ENCODE measurements at places on chromosomes 12 and 14.

GRCh38 chr14:80434574-80435321, 223.4 kb upstream of the DIO2 start:
- no peaks in the 10 kb centered on the region for H3K4me1 ChIP-seq
- no peaks in the 10 kb centered on the region for H3K27me3 ChIP-seq
- no peaks in the 10 kb centered on the region for H3K36me3 ChIP-seq
- H3K27ac ChIP-seq, result no peak overlapping the region

DNA sequence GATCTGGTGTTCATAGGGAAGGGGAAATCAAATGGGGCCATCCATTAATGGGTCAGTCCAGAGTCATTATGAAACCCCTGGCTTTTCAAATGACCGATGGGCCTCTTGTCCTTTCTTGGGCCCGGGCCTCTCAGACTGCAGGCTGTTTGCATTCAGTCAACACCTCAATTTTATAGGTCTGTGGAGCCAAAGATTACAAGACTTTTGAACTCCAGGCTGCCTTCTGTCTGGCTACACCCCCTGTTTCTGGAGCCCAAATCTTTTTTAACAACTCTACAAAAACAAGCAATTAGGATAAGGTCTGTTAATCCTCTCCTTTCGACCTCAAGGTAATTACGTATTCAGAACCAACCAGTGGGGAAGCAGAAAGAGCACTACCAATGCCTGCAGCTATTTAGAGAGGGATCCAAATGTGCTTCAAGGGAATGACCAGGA, 35.6 kb downstream of the DUSP6 start:
- no peak overlapping the region for H3K4me3 ChIP-seq
- H3K27me3 ChIP-seq, result no peaks in the 10 kb centered on the region
- no peak for DNase-seq
- H3K27ac ChIP-seq, result no peak overlapping the region
- peaks cover 9% of the 10 kb centered on the region for H3K4me1 ChIP-seq

DNA sequence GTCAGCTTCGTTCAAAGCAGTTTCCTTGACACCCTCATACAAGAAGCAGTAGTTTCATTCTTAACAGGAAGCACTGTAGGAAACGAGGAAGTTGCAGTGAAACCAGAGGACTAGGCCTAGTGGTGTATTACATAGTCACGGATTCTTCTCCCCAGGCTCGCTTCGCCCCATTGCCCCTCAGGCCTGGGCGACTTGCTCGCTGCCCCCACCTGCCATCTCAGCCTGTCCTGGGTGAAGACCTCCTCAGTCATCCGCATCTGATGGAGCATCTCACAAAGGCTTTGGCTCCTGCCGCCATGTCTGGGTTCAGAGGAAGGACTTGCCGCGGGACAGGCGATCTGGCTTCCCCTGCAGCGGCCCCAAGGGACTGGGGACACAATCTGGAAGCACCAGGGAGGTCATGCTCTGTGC, 93.5 kb downstream of the LMNTD1 start:
- H3K27ac ChIP-seq, result no peak overlapping the region
- no peak for DNase-seq
- H3K27me3 ChIP-seq, result no peaks in the 10 kb centered on the region
- H3K36me3 ChIP-seq, result no peaks in the 10 kb centered on the region
- no peak overlapping the region for H3K4me3 ChIP-seq

DNA sequence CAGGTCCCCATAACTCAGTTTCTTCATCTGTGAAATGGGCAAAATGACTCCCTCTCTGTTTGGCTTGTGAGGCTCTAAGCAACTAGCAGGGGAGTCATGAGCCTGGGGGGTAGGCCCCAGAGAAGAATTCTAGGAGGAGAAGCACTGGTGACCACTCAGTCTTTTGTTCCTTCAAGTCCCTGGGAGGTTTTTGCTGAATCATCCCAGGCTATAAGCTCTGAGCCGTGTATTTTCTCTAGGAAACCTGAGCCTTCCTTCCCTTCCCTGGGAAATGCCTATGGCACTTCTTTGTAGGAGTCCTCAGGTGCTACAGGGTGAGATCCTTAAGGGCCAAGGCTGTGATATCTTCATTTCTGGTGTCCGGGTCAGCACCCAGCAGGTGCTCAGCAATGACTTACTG, 4.5 kb downstream of the RPH3A start:
- H3K27me3 ChIP-seq, result no peaks in the 10 kb centered on the region
- no peak overlapping the region for H3K4me3 ChIP-seq
- no peaks in the 10 kb centered on the region for H3K36me3 ChIP-seq
- no peak overlapping the region for H3K27ac ChIP-seq

GRCh38 chr14:69039288-69039628, 60.2 kb upstream of the ACTN1 start:
- no peak overlapping the region for H3K4me3 ChIP-seq
- H3K27ac ChIP-seq, result no peak overlapping the region
- no peak for DNase-seq
- H3K27me3 ChIP-seq, result no peaks in the 10 kb centered on the region
- H3K4me1 ChIP-seq, result peaks cover 45% of the 10 kb centered on the region
- no peaks in the 10 kb centered on the region for H3K36me3 ChIP-seq

GRCh38 chr14:73312687-73313086, 75.4 kb downstream of the PAPLN start:
- H3K4me3 ChIP-seq, result no peak overlapping the region
- no peaks in the 10 kb centered on the region for H3K27me3 ChIP-seq
- no peak overlapping the region for H3K27ac ChIP-seq

GRCh38 chr14:102362084-102362483, 606 bp downstream of the CINP start:
- H3K4me3 ChIP-seq, result peak overlapping the region; percentile 92
- H3K27ac ChIP-seq, result peak overlapping the region; percentile 87
- H3K4me1 ChIP-seq, result peaks cover 28% of the 10 kb centered on the region

- no peak overlapping the region for H3K27ac ChIP-seq
- no peaks in the 10 kb centered on the region for H3K27me3 ChIP-seq
- H3K4me3 ChIP-seq, result no peak overlapping the region
- DNase-seq, result no peak
- no peaks in the 10 kb centered on the region for H3K36me3 ChIP-seq
- H3K4me1 ChIP-seq, result no peaks in the 10 kb centered on the region
Observed at GRCh38 chr12:104399740-104400612, 56.8 kb upstream of the CHST11 start.

DNA sequence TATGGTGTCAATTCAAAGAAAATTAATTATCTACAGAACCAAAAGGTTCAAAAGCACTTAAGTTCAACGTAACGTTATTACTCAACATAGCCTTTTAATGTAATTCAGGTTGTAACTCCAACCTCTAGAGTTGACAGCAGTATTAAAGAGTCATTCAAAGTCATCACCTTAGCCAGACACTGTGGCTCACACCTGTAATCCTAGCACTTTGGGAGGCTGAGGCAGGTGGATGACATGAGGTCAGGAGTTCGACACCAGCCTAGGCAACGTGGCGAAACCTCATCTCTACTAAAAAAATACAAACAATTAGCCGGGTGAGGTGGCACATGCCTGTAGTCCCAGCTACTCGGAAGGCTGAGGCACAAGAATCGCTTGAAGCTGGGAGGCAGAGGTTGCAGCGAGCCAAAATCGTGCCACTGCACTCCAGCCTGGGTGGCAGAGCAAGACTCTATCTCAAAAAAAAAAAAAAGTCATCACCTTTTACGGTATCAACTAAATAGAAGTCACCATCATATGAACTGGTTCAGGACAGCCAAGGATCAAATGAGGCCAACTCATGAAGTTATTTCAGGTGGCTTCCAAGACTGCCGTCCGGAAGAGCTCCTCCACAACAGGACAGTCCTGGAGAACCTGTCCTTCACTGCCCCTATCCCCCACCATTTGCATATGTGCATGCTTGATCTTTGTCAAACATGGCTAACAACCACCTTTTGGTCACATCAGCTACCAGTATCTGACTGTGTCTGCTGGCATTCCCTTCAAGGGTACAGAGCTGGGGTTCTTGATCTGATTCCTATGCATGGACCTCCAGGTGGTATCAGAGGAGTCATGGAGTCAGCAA, 4.2 kb downstream of the PPTC7 start:
- no peaks in the 10 kb centered on the region for H3K27me3 ChIP-seq
- DNase-seq, result no peak
- peaks cover 85% of the 10 kb centered on the region for H3K4me1 ChIP-seq
- H3K4me3 ChIP-seq, result no peak overlapping the region
- H3K36me3 ChIP-seq, result no peaks in the 10 kb centered on the region

DNA sequence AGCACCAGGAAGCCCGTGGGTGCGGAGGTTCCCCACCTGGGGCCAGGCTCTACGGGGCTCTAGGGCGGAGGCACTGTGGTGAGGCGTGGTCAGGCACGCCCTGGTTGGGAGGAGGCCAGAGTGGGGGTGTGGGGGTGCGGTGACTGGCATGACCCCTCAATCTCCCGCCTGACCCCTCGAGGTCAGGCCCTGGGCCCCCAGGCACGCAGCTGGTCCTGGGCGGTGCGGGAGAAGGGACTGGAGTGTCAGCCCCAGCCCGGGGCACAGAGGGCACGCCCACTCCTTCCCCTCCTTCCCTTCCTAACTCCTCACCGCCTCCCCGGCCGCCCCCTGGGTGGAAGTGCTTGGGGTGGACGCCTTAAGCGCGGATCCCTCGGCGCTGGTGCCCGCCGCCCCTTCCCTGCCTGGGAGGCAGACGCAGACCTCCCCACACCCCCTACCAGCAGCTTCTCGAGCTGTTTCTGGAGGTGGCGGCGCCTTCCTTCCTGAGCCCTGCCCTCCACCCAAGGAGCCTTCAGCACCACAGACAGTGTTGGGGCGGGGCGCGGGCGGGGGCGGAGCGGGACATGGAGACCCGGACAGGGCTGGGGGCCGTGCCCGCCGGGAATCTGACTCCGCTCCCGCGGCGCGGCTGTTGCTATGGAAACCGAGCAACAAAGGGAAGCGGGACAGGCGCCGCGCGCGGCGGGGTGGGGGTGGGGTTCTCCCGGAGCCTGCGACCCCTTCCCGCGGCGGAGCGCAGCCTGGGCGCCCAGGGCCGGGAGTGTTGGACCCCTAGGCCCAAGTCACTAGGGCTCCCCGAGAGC, 741 bp upstream of the CRIP2 start:
- H3K4me3 ChIP-seq, result peak overlapping the region; percentile 69
- DNase-seq, result no peak
- peaks cover 68% of the 10 kb centered on the region for H3K4me1 ChIP-seq
- H3K36me3 ChIP-seq, result no peaks in the 10 kb centered on the region
- H3K27me3 ChIP-seq, result peaks cover 4% of the 10 kb centered on the region

GRCh38 chr12:32084017-32084688, 22.5 kb upstream of the BICD1 start:
- no peak overlapping the region for H3K4me3 ChIP-seq
- no peaks in the 10 kb centered on the region for H3K36me3 ChIP-seq
- no peak for DNase-seq
- no peak overlapping the region for H3K27ac ChIP-seq
- no peaks in the 10 kb centered on the region for H3K4me1 ChIP-seq
- H3K27me3 ChIP-seq, result no peaks in the 10 kb centered on the region

- H3K27ac ChIP-seq, result no peak overlapping the region
- no peak for DNase-seq
- no peak overlapping the region for H3K4me3 ChIP-seq
- H3K4me1 ChIP-seq, result no peaks in the 10 kb centered on the region
Observed at GRCh38 chr12:109734219-109735000, 20.8 kb downstream of the FAM222A start.

DNA sequence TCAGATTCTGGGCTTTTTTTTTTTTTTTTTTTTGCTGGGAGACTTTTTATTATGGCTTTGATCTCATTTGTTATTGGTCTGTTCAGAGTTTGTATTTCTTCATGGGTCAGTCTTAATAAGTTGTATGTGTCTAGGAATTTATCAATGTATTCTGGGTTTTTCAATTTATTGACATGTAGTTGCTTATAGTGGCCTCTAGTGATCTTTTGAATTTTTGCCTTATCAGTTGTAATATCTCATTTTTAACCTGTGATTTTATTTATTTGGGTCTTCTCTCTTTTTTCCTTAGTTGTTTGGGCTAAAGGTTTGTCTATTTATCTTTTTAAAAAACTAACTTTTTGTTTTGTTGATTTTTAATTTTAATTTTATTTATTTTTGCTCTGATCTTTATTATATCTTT, 45.5 kb downstream of the NAA30 start:
- H3K4me1 ChIP-seq, result no peaks in the 10 kb centered on the region
- H3K36me3 ChIP-seq, result no peaks in the 10 kb centered on the region
- no peak overlapping the region for H3K27ac ChIP-seq

DNA sequence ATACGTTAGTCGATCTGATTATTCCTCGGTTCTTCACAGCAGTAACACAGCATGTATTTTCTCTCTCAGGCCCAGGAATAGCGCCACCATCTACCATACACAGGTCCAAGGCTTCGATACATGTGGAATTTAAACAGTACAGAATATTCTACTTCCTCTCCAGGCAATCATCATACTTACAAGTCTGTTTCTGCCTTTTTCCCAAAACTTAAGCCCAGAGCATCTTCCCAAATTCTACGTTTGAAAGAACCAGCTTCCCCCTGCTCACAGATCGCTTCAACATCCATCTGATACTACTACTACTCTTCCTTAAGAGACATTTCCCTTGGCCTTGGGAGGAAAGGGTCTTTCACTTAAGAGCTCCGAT, 626 bp downstream of the TXNDC16 start:
- no peaks in the 10 kb centered on the region for H3K27me3 ChIP-seq
- peak overlapping the region; percentile 82 for H3K4me3 ChIP-seq
- H3K36me3 ChIP-seq, result no peaks in the 10 kb centered on the region

DNA sequence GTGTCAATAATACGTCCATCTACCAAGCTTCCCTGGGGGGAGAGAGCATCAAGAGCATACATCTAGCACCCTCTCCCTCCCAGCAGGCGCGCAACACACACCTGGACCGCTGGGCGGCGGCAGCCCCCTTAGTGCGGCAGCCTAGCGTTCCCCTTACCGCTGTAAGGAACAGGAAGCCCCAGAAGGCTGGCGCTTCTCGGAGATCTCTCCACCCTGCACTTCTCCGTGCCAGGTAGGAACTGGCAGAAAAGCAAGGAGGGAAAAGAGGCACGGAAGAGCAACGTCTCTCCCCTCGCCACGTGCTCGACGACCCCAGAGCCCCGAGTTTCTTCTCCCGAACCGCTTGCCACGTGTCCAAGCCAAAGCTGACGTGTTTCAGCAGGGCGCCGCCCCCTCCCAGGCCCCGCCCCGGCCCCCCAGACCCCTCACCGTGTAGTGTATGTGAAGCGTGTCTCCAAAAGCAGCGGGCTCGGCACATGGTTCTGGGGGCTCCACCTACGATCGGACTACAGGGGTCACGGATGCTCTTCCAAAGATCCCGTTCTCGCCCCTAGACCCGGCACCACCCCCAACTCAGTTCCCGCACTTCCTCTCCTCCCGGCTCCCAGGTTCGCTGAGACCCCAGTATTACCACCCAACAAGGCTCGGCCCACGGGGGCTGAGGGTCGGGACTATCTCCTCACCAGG, 532 bp downstream of the FKBP11 start:
- peaks cover 20% of the 10 kb centered on the region for H3K4me1 ChIP-seq
- no peak for DNase-seq
- H3K4me3 ChIP-seq, result peak overlapping the region; percentile 69
- no peaks in the 10 kb centered on the region for H3K36me3 ChIP-seq
